ENCODE measurements at places on chromosomes 11 and 22.
A peak's percentile ranks its signal among the peaks of the same experiment; 100 is the strongest.

GRCh38 chr22:31995807-31996206 is 47.3 kb upstream of the SLC5A1 start:
- DNase-seq = no peak

- DNase-seq = no peak
These were observed 5.1 kb upstream of the APLP2 start for GRCh38 chr11:130064596-130064995.

- DNase-seq = no peak
These were observed 1123.4 kb upstream of the RAG2 start for GRCh38 chr11:37721485-37721884.

DNA sequence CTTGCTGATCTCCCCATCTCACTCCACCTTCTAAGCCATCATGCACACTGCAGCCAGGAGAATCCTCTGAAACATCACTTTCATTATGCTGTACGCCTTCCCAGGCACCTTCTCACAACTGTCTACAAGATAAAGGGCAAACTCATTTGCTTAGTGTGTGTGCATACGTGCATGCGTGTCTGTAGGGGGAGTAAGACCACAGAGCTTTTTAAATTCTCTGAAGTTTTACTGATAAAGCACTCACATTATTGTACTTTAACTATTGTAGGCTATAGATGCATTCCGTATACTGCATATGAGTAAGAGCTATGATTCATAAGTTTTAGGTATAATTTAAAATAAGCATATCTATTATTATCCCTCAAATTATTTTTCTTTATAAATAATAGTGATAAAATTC is 15.3 kb upstream of the ANKK1 start:
- no peak for DNase-seq

- no peak for DNase-seq
These were observed 14.3 kb upstream of the AIFM3 start for GRCh38 chr22:20952544-20953341.

DNA sequence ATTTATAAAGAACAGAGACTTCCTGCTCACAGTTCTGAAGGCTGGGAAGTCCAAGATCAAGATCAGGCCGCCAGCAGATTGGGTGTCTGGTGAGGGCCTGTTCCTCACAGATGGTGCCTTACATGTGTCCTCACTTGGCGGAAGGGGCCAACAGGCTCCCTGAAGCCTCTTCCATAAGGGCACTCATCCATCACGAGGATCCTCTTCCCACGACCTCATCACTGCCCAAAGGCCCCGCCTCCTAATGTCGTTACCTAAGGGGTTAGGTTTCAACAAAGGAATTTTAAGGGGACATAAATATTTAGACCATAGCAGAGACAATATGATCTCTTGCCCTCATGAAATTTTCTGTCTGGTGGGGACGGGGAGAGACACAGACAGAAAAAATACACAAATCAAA is 18.6 kb downstream of the TP53AIP1 start:
- DNase-seq = no peak

- peak; percentile 14 for DNase-seq
These were observed 737 bp downstream of the BCL2L13 start for GRCh38 chr22:17639247-17639741.

DNA sequence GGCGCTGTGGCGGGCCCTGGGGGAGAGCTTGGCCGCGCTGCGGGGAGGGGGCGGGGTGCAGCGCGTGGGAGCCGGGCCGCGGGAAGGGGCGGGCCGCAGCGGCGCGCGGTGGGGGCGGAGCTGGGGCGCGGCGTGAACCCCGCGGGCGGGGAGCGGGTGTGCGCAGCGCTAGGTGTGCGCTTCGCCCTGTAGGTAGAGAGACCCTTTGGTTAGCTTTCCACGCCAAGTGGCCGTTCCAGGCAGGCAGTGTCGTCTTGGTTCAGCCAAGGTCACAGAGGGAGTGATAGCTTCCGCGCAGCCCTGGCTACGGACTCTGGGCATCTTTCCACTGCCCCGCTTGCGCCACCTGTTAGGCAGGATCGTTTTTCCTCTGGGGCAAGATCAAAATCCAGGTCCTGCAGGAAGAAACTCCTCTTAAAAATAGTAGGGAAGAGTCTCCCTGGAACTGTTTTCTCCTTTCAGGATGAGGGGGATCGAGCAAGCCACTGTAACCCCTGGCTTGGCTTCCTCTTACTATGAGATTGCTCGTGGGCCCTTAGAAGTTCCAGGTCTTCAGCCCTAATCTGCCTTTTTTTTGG is 434 bp downstream of the BANF1 start:
- no peak for DNase-seq

DNA sequence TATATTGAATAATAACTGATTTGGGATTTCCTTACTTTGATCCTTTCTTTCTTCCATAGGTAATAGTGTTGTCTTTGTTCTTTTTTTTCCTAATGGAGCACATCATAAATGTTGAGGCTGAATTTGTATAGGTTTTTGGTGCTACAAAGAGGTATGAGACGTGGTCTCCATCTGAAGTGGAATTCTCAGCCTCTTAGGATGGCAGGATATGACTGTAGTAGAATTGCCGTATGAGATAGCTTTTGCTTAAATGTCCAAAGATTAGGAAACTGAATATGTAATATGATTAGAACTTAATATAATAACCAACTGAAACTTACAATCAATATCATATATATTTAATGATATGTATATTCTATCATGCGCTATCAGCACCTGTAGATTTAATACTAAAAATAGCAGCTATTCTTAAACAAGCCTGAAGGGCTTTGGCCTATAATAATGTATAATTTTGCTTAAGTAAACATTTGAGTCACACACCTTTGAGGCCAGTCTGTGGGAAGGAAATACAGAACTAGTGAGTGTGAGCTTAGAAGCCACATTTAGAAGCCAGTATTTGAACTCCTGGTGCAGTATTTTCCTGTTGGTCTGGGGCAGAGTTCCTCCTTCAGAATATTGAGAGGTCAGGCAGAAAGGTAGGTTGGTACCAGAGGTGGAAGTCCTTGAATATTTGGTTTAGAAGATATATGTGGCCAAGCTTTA is 62.6 kb downstream of the SWAP70 start:
- no peak for DNase-seq

GRCh38 chr11:112972399-112973145 is 11.4 kb downstream of the NCAM1 start:
- DNase-seq = no peak

- no peak for DNase-seq
These were observed 1390.5 kb downstream of the TBC1D22A start for GRCh38 chr22:48152916-48153315.

DNA sequence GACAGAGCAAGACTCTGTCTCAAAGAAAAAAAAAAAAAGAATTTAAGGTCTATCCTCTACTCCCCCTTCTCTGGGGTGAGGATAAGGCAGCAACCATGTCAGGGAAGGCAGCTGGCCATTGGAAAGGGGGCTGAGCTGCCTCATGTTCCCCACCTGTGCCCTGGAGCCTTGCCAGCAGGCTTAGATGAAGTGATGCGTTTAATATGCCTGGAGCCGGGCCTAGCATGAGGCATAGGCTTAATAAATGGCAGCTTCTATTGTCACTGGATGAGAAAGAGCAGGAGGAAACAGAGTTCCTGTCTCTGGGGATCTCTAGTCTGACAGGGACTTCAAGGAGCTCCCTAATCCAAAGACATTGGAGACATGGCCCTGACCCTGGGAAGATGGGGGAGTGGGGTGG is 3.2 kb upstream of the KCNE3 start:
- DNase-seq = no peak

GRCh38 chr11:95229993-95230809 is 801 bp downstream of the SESN3 start:
- peak; percentile 41 for DNase-seq

DNA sequence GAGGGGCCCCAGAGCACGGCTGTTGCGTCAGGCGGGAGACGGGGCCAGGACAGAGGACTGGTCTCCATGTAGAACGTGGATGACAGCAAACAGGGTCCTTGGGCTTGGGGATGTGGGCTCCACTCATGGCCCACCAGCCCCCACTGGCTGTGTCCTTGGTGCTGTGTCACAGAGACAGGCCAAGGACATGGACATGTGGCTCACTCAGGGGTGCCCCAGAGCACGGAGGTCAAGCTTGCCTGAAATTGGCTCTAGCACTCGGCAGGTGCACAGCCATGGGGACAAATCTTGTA is 14.4 kb downstream of the FADS2 start:
- DNase-seq = no peak

DNA sequence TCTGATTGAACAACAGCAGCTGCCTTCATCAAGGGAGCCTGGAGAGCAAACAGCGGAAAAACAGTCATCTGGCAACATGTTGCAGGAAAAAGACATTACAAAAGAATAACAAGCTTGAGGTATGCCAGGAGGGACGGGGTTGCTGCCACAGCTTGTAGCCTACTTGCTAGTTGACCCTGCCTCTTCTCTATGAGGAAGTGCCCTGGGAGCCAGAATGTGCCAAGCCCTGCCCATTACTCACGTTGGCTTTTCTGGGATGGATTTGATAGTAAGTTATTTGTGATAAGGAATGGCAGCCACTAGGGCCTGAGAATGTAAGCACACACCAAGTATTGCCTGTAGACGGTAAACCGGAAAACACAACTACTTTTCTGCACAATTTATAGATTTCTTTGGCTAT is 113.5 kb upstream of the KIRREL3 start:
- no peak for DNase-seq

- DNase-seq = no peak
These were observed 204.4 kb upstream of the ANO5 start for GRCh38 chr11:21988477-21988876.

DNA sequence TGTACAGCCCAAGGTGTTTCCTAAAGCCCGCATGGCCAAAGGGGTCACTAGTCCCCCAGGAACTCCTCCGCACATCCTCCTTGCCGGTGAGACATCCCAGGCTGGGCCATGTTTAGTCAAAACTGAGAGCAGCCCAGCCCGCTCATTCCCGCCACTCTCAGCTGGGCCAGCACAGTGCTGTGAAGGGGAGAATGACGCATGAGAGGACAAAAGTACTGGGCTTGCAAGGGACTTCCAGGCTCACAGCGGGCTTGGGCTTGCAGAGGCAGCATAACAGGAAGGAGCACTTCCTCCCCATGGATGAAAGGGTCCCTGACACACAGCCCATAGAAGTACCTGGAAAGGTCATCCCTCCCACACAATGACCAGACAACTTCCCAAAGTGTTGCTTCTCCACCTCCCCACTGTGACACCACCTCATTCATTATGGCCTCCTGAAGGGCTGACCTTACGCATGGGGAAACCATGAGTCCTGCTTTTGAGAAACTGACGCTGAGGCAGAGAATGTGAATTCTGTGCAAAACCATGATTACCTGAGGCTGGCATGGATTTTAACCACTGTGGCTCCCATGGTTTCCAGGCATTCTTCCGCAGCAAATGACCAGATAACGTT is 19.1 kb downstream of the ETS1 start:
- peak; percentile 49 for DNase-seq

GRCh38 chr11:103927535-103927934 is 108.9 kb upstream of the DDI1 start:
- DNase-seq = no peak

DNA sequence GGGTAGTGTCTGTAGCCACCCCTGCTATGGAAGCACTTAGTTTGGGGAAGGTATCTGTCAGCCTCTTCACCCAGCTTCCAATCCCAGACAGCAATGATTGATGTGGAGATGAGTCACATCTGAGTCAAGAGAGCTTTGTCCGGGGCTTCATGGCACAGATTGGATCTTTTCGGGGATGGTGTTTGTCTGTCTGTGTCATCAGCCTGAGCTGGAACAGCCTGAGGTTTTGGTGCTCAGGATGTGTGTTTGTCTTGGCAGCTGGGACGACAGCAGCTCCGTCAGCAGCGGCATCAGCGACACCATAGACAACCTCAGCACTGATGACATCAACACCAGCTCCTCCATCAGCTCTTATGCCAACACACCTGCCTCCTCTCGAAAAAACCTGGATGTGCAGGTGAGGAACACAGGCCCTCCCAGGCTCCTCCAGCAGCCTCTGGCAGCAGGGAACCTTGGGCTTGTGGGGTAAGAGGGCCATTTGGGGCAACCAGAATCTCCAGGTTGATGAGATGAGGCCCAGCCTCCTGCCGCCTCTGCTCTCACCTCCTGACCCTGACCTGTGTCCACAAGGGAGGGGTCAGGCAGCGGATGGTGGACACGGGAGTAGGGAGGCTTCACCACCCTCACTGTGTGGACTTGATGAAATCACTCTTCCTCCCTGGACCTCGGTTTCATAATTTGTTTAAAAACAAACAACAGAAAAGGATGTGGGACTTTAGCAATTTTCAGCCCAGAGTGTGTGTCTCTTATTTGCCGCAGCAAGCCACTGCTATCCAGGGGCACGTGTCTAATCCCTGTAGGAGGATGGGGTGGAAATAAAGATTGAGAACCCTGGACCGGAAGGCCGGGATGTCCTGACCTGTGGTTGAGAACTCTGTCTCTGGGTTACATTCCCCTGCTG is 124.3 kb downstream of the DBX1 start:
- no peak for DNase-seq

DNA sequence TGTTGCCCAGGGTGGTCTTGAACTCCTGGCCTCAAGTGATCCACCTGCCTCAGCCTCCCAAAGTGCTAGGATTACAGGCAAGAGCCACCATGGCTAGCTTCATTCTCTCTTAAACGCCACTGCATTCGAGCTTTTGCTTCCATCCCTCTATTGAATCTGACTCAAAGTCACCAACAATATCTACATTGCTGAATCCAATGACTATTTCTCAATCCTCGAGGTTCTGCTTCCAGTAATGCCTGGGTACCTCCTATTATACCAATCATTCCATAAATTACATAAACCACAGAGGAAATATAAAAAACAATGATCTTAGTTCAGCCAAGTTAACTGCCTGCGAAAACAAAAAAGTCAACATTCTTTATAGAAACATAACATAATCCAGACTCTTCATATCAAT is 11.9 kb upstream of the NXF1 start:
- no peak for DNase-seq

- no peak for DNase-seq
These were observed 148.6 kb downstream of the LDLRAD3 start for GRCh38 chr11:36092314-36093030.

- DNase-seq = no peak
These were observed 1489.2 kb downstream of the TBC1D22A start for GRCh38 chr22:48251629-48252028.

- no peak for DNase-seq
These were observed 4.4 kb downstream of the GAS2 start for GRCh38 chr11:22670830-22671229.

DNA sequence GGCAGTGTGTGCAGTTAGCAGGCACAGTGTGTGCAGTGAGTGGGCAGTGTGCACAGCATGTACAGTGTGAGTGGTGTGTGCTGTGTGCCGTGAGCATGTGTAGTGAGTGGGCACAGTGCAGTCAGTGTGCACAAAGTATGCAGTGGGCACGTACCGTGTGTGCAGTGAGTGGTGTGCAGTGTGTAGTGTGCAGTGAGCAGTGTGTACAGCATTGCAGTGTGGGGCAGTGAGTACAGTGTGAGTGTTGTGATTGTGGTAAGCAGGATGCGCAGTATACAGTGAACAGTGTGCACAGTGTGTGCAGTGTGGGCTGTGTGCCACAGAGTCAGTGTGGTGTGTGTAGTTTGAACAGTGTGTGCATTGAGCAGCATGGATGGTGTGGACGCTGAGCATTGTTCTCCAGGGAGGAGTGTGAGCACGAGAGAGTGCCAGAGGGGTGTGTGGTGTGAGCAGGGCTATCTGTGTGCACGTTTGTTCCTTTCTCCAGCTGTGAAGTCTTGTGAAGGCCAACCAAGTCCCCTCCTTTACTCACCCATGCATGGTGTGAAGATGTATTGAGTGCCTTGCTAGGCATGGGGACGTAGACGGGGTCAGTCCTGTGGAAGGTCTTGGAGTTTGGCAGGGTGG is 3.0 kb downstream of the SHANK3 start:
- no peak for DNase-seq
